ENCODE measurements at places on chromosomes 5 and 9.
A peak's percentile ranks its signal among the peaks of the same experiment; 100 is the strongest.

DNA sequence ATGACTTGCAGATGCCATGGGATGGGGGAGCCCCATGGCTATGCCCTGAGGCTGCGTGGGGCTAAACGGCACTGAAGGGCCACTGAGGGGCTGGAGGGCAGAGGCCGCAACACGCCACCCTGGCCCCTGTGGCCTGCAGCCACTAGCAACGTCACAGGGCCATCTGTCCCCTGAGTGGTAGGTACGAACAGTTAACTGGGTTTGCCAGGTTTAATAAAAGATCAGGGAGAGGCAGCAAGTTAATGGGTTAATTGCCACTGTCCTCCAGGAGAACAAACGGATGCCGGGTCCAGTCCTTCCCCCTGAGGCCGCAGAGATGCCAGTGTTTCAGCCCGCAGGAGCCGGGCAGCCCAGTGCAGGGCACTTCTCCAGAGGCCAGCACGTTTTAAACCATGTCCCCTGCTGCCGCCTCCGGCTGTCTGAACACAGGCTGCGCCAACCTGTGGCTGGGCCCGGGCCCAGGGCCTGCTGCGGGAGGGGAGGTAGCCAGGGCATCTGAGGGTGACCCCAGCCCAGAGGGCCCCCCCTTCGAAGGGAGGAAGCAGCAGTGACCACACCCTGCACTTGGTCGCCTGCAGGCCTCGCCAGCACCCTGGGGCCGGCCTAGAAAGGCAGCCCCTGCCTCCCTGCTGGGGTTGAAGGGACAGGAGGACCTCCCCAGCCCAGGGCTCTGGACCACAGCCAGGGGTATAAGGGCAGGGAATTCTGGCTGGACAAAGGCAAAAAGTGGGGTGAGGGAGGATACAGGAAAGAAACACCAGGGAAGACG is 227.3 kb downstream of the FANCC start:
- no peak for DNase-seq

DNA sequence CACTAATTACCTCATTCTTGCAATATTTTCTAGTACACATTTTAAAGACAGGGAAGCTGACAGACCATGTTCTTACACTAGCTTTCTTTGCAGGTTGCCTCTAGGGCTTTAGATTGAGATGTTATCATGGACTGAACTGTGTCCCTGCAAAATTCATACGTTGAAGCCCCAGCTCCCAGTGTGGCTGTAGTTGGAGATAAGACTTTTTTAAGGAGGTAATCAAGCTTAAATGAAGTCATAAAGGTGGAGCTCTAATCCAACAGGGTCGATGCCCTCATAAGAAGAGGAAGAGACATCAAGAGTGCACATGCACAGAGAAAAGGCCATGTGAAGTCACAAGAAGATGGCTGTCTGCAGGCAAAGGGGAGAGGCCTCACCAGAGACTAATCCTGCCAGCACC is 471.2 kb upstream of the ACTBL2 start:
- no peak for DNase-seq

GRCh38 chr5:92267830-92268229 is 884.7 kb upstream of the ARRDC3 start:
- DNase-seq = no peak

DNA sequence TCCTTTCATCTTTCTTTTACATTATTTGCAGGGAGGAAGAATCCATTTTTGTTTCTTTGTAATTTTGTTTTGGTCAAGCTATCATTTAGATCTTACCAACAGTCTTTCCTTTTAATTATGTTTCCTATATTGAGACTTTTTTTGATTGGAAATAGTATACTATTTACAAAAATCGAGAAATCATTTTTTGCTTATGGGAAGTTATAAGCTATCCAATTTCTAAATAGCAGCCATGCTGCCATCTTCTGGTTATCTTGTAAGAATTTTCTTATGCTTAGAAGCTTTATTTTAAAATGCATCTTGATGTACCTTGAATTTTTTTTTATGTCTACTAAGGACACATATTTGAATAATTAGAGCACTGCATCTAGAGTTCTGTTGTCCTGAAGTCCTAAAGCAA is 821.2 kb downstream of the PTPRD start:
- DNase-seq = no peak

- no peak for DNase-seq
Measured at GRCh38 chr9:105264380-105264779, 19.9 kb downstream of the SLC44A1 start.

GRCh38 chr5:146342882-146343865 is 4.5 kb downstream of the POU4F3 start:
- no peak for DNase-seq

DNA sequence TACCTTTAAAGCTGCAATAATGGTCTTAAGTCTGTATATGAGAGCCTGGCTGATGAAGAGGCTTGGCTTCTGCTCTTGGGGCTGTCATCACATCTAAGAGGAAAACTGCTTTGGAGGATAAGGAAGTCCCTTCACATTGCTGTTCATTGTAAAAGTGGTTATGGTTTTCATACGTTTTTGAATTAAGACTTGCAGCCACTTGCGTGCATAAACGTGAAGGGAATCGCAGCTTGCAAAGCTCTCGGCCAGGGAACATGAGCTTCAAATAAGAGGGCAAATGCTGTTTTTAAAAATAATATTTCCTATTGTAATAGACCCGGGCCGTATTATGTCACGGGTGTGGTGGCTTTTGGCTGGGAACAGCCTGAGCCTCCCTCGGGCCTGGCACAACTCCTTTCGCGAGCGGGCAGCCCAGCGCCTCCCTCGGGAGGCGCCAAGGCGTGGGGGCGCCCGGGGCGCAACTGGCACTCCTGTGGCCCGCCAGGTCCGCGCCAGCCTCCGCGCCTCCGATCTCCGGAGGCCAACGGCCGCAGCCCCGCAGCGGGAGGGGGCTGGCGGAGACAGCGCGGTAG is 538 bp upstream of the ARHGEF28 start:
- no peak for DNase-seq

- DNase-seq = peak; percentile 63
Measured at GRCh38 chr5:175517824-175518450, 39.6 kb downstream of the SFXN1 start.

DNA sequence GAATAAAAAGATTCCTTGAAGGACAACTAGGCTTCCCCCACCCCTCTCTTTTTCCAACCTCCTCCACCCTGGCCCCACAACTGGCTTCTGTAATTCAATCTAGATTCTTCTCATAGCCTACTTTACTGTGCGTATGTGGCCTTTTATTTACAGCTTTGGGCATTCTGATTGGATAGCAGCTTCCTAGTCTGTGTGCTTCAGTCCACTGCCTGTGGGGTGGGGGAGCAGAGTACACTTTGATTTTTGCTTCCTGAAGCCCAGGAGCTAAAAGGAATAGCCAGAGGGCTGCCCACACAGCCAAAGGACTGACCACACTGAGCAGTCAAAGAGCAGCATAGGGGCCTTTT is 30.4 kb downstream of the RUSC2 start:
- no peak for DNase-seq
